RPMI8226 (cell line): ENCODE measurements at places on chromosomes 5 and 9.

DNA sequence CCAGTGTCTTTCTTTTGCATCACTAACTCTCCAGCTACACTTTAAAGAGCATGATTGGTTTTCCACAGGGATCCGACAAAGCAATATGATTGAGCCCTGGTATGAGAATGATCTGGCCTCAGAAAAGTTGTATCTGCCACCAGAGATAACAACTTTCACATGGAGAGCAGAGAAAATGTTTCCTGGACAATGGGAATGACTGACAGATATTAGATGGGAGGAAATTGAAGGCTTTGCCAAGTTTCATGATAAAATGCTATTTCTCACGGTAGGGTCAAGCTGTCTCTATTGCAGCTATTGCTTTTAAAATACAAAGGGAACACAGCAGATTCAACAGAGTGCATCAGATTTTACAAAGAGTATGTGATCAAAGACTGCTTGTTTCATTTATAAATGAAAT lies 56.4 kb upstream of the GLIS3 start:
- no peak for DNase-seq

DNA sequence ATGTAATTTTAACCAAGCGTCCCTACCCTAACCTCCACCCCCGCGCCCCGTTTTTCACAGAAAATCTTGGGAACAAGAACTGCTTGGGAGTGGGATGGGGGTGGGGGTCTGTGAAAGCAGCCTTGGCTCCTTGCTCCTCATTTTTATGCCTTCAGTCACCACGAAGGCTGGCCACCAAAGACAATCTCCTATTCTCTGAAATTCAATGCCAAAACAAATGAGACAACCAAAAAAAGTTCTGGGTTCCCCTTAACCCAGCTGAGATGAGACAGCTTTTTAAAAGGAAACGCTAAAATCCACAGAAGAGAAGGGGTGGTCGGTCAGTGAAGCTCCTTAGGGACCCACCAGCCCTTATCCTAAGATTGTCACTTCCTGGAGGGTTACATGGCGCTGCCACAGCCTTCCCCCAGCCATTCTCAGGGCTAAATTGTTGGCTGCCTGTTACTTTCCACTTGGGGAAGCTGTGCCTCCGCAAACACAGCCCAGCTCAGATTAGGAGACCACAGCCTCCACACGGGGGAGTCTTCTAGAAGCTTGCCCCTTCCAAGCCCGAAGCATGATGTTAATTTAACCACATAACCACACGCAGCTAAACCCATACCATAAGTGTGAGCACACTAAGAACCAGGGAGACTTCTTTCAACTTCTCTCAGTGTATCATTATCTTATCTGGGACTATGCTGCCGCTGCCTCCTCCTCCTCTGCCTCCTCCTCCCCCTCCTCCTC lies 136.3 kb downstream of the FOXD1 start:
- peak; percentile 44 for DNase-seq

- DNase-seq, result no peak
Observed at GRCh38 chr9:28547527-28547926, 974.2 kb upstream of the C9orf72 start.

GRCh38 chr5:9192266-9192665 lies 353.6 kb downstream of the SEMA5A start:
- no peak for DNase-seq

DNA sequence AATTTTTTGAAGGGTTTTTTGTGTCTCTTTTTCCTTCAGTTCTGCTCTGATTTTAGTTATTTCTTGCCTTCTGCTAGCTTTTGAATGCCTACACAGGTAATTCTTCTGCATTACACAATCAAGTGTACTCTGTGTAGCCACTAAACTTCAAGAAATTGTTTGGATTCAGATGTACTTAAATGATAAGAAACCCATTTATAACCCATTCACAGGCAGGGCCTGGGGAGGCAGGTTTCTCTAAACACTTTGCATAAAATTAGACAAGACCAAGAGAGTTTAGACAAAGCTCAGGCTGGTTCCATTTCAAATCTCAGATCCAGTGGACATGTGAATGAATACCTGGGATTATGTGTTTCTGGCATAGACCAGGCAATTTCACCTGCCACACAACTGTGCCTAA lies 41.3 kb upstream of the SEMA5A start:
- no peak for DNase-seq
